Kasumi-1 (cell line): ENCODE measurements at places on chromosomes 6 and 20.

DNA sequence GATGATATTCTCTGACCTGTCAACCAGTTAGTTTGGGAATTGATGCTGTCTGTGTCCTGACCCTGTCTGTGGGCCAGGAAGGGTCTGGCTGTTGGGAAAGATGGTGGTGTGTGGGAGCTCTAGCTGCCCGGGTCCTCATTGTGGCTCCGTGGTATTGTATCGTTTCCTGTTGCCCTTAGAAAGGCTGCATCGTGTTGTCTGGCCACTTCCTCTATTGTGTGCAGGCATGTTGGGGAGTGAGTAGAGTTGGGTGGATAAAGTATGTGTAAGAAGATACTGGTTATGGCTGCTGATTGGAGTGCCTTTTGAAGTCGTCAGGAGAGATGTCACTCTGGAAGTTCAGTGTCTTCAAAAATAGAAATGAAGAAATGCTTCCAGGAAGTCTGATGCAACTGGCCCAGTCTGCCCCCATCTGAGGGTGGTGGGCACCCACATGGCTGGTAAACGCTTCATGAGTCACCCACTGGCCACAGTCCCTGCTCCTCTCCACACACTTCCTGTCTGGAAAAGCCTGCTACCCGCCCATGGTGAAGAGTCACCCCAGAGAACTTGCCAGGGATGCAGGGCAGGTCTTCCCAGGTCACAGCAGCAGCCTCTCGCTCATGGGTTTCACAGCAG lies 27.9 kb downstream of the PPARD start:
- DNase-seq: peak; percentile 99

DNA sequence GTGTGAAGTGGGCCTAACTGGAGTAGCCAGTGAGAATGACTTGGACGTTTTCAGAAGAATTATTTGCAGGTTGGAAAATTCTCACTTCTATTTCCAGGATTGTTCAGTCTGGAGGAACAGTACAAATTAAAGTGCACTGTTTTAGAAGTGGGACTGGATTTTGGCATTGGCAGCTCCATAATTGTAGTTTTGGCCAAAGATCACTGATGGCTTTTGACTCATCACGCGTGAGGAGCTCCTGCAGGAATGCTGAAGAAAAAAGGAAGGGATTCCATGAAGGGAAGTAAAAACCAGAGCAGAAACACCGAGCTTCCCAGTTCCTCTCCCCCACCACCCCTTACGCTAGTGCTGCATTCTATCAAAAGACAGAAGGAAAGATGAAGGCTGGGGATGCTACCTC lies 103.5 kb downstream of the JARID2 start:
- no peak for DNase-seq

DNA sequence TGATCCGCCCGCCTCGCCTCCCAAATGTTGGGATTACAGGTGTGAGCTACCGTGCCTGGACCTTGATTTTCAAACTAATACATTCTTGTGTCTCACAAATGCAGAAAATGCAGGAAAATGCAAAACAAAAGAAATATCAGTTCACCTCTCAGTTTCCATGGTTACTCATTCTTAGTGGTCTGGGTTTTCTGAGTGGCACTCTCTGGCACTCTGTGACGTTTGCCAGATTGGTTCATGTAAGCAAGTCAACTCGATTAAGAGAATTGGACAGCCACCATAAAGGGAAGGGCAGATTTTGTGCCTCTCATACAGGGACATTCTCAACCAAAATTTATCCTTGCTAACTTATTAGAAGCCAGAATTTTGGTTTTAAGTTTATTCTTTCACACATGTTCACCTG lies 8.6 kb downstream of the CMTR1 start:
- DNase-seq: no peak

DNA sequence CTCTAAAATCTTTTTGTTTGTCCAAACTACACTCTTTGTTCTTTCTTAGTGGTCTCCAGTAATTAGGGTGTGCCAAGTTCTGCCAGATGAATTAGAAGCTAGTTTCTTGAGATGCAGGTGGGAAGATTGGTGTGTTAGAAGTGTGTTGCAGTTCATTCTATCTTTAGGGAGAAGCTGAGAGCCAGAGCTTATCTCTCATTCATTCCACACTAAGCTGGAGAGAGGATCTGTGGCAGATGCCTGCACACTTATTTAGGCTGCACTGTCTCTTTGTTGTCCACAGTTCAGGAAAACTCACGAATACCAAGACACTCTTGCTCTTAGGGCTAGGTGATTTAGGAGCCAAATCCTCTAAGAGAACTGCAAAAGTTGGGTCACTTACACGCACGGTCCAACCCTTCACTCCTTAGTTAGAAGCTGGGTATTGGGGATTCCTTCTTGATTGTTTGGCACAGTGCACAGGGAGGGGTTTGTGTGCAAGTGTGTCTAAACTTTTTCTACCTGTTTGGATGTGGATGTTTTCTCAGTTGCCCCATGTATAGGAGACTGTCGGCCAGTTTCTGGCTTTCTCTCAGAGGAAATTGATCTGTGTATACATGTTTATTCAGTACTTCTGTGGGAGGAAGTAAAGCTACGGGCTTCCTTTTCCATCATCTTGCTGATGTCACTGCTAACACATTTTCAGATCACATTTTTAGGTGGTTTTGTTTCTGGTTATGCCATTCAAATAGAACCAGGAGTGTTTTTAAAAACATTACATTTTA lies 49.5 kb downstream of the SMAP1 start:
- DNase-seq: no peak

DNA sequence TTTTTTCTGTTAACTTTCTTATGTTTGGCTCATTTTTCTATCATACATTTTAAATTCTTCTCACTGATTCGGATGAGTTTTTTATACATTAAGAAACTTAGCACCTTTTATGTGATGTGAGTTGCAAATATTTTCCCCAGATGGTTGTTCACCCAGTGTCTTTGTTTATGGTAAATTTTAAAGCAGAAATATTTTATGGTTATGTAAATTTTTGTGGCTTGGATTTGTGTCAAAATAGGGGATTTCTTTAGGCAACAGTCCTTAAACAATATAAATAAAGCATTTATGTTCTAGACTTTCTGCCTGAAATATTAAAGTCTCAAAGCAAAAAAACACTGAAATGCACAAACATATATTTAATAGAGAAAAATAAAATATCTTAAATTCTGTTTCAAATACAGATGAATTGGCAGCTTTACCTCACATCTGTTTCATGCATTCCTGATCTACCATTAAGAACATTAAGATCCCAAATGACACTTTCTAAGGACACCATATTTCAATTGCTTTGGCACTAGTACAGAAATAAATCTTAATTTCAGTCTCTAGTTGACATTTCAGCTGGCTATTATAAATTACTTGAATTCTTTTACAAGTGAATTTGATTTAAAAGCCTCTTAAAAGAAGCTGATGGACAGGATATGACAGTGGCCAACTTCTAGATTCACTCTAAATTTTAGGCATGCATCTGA lies 646.6 kb downstream of the HACE1 start:
- no peak for DNase-seq

DNA sequence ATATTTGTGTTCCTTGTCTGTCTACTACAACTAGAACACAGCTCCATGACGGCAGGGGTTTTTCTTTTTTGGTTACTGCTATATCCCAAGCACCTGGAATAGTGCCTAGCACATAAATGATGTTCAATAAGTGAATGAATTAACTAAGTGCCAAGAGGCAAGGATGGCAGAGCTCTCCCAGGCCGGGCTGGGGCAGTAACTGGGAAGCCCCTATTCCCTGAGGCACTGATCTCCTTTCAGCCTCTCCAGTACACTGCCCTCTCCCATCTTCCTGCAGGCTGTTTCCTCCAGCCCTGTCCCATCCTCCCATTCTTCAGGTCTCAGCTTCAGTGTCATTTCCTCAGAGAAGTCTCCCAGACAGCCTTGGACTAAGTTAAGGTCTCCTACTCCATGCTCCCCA lies 29.0 kb upstream of the SPDEF start:
- DNase-seq: no peak

DNA sequence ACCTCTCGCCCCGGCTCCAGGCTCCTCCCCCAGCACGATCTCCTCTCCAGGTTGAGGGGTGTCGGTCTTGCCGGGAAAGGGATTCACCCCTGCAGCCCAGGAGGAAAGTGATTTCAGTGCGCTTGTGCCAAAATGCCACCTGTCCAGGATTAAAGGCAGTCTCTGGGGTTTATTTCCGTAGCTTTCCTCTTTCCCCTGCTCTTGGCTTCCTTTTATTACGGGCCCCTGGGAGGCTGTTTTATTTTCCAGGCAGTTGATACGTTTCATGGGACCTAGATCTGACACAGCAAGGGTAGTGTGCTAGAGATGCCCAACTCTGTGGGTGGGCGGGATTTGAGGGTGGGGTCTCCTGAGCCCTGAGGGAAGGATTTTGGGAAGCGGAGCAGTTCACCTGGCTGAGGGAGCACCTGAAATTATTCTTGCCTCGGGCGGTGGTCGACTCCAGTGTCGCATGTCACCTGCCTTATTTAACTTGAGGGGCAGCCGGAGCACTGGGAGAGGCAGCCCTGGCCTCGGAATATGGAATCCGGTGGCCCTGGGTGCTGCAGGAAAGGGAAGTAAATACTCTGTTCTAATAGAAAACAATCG lies 9.5 kb upstream of the NKX2-2 start:
- no peak for DNase-seq

- no peak for DNase-seq
Measured at GRCh38 chr20:11849976-11850670, 67.6 kb upstream of the BTBD3 start.
